Iris pigment epithelial cell (primary cell): ENCODE measurements at places on chromosomes 5 and 9.

GRCh38 chr5:128536254-128537220 lies 1.5 kb downstream of the FBN2 start:
- DNase-seq, result peak; percentile 68

GRCh38 chr5:134125039-134126015 lies 10.8 kb downstream of the TCF7 start:
- peak; percentile 73 for DNase-seq

DNA sequence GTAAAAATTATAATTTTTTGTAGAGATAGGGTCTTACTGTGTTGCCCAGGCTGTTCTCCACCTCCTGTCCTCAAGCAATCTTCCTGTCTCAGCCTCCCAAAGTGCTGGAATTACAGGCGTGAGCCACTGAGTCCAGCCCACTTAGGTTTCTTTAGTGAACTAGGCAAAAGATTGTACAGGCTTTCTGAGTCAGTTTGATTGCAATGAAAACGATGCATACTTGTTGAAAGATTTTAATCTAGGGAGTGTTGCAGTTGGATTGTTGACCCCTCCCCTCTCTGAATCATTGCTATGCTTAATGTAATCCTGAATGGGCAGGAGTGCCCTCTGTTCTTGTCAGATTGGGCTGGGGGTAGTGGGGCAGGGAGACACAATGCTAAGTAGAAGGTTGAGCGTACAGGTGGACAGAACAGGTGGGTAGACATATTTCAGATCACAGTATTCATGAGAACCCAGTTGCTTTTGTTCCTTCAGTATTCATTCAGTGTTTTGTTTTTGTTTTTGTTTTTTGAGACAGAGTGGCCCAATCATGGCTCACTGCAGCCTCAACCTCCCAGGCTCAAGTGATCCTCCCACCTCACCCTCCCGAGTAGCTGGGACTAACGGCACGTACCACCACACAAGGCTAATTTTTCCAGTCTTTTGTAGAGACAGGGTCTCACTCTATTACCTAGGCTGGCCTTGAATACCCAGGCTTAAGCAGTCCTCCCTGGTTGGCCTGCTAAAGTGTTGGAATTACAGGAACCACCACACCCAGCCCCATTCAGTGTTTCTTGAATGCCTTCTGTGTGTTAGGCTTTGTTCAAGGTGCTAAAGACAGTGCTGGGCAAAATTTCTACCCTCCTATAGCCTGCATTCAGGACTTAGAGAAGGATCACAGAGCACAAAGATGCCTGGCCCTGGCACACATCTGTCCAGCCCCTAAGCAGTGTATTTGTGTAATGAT lies 70.1 kb downstream of the KIAA1958 start:
- DNase-seq, result peak; percentile 83

DNA sequence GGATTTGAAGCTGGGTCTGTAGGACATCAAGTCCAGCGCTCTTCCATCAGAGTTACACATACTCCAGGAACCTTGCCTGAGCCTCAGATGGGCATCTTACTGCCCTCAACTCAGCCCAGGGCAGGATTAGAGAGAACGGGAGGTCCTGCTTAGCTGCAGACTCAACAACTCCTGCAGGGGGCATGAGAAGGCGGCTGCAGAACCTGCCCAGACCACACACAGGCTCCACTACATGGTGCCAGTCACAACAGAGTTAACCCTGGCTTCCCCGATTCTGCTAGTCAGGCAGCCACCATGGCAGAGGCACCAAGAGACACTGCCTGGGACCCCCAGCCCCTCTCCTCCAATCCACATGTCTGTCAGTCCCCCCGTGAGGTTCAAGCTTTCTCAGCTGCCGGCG lies 23.9 kb upstream of the CPLX2 start:
- peak; percentile 15 for DNase-seq

DNA sequence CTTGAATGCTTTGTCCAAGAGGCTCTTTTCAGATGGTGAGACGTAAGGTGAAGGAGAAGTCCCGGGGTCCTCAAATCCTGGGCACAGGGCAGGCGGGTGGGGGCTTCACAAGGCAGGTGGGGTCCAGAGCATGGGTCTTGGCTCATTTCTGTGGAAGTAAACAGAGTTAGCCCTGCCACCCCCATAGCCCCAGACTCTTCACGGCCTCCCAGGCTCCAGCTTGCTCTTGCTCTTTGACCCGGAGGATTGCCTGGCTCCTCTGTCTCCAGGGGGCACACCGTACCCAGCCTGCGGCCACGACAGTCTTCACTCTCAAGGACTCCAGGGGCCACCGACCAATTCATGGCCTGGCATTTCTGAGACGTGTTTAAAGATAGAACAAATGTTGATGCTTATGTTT lies 28.8 kb upstream of the POMT1 start:
- no peak for DNase-seq

- DNase-seq, result no peak
These were observed 111.5 kb upstream of the CCNH start for GRCh38 chr5:87524217-87524616.
